Esophagus mucosa (tissue), 1 donor: ENCODE measurements at places on chromosomes 13 and 19. TPM values are rescaled to one million over a fixed set of nuclear protein-coding genes. Genes with fewer than 3 reads are reported as not detected.

ZNF550 gene
- 2.7 TPM for total RNA-seq

ZNF112 gene
- total RNA-seq = 2.2 TPM

BCAM gene
- total RNA-seq = 13.3 TPM

GRIN3B gene
- total RNA-seq = not detected

SPIB gene
- 0.44 TPM for total RNA-seq

C1QTNF9B gene
- not detected for total RNA-seq

THSD1 gene
- 3.7 TPM for total RNA-seq

DNA sequence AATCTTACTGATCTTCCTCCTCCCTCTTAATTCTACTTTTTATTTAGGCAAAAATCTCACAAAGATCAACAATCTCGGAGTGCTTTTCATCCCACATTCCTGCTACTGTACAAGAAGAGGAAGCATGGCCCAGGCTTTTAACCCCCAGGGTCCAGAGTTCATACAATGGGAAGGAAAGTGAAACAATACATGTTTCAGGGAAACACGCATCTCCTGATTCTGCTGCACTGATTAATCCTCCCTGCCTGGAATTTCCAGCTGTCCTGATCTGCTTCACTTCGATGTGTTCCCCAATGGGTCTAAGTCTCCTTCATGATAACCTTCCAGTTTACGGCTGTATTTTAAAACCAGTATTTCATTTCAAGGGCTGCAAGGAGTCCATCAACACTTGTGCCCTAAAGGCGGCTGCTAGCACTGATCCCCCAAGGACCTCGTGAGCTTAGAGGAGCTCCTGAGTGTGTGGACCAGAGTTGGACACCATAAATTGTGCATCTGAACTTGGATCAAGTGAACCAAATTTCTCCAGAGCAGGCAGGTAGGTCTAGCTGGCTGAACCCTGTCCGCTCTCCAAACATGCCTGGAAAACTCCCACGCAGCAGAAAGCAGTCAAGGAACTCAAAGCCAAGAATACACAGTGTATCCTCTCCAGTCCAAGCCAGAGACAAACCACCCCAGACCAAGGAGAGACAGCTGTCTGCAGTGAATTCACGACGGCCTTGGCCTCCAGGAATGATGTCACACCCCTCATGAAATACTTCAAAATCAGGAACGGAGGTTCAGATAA is 44.3 kb downstream of the COL4A1 start:
- ATAC-seq = no peak

- no peak for ATAC-seq
These were observed 173.0 kb upstream of the IPO5 start for GRCh38 chr13:97780486-97780885.

DNA sequence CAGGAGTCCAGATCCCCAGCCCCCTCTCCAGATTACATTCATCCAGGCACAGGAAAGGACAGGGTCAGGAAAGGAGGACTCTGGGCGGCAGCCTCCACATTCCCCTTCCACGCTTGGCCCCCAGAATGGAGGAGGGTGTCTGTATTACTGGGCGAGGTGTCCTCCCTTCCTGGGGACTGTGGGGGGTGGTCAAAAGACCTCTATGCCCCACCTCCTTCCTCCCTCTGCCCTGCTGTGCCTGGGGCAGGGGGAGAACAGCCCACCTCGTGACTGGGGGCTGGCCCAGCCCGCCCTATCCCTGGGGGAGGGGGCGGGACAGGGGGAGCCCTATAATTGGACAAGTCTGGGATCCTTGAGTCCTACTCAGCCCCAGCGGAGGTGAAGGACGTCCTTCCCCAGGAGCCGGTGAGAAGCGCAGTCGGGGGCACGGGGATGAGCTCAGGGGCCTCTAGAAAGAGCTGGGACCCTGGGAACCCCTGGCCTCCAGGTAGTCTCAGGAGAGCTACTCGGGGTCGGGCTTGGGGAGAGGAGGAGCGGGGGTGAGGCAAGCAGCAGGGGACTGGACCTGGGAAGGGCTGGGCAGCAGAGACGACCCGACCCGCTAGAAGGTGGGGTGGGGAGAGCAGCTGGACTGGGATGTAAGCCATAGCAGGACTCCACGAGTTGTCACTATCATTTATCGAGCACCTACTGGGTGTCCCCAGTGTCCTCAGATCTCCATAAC is at the start of gene APOE:
APOE (plus strand) TSS at position 360 of the 724 bp plus-strand sequence. CDS start 829 bp downstream, outside the sequence.
- peak; percentile 11 for ATAC-seq

- ATAC-seq = no peak
These were observed 93.9 kb downstream of the PCDH17 start for GRCh38 chr13:57725480-57725879.

DNA sequence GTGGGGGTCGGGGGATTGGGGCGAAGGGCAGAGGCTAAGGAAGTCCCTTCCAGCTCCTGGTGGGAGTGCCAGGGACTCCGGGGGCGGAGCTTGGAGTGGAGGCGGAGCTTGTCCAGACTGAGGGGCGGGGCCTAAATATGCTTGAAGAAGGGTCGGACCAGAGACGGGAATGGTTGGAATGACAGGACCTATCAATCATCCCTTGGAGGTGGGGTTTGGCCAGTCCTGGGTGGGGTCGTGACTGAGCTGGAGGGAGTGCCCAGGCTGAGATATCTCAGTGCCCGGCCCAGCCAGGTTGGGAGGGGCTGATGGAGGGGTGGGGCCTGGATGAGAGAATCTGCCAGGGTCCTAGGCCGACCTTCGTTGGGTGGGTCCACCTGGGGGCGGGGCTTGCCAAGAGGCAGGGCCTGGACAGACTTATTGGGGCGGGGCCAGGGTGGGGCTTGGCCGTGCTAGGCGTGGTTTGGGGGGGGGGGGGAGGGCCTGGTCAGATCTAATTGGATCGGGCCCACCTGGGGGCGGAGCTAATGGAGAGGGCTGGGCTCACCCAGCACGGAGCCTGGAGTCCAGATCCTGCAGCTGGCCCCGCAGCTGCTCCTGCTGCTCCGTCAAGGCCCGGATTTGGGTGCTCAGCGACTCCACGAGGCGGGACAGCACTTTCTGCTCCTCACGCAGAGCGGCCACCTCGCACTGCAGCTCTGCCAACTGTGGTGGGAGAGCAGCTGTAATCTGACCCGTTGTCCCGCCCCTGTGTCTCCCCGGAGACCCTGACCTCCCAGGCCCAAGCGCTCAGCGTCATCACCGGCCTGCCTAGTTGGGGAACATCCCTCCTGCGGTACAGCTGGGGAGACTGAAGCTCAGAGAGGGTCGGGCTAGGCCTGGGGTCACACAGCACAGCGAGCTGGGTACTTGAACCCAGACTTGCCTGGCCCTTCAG is 2.6 kb upstream of the WIZ start:
- ATAC-seq = peak; percentile 60

DNA sequence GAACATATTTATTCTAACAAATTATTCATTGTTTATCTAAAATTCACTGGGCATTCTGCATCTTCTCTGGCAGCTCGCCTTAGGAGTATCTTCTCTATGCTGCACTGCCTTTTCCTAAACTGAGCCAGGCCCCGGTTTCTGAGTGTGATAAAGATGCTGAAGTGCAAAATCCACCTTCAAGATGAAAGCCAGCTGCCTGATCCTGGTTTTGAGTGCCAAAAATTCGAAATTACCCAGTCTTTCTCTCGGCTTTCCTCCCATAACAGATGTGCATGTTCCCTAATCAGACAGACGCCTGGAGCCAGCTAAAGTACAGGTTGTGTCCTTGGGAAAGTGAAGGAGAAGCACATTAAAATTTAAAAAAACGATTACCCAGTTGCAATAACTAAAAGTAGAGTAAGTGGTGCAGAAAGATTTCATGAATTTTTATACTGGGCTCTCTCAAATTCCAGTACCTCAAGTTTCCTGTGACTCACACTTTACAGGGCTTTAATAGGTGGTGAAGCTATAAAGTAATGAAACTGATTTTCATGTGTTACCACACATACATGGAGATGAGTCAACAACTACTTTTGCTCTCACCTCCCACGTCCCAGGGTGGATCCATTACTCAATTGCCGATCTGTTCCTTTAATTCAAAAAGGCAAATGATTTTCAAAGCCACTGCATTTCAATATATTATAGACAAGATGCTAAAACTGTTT is 65.0 kb upstream of the GTF2F2 start:
- peak; percentile 95 for ATAC-seq

DNA sequence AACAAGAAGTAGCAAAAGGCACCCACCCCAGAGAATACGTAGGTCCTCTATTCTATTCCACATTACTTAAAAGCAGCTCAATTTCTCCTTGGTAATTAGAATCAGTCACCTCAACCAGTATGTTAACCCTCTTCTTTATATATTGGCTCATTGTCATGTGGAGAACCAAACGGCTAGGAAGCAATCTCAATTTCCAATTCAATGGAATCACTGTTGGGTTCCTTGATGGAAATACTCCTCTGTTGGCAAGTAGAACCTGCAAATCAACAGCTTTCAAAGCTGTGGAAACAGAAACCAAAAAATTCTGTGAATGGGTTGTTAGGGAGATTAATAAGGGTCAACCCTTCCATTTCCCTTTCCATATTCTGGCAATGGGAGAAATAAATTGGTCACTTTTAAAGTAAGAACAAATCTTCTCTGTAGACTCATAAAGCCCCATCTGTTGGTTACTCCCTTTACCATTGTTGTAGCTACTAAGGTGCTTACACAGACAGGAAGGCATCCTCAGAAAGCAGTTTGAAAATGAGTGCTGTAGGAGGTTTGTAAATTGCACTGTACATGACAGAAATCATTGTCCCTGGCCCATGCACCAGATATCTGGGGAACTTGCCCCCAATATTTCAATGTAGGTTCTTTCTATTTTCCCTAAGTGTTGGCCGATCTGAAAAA is 138.6 kb upstream of the UFM1 start:
- ATAC-seq = no peak

DNA sequence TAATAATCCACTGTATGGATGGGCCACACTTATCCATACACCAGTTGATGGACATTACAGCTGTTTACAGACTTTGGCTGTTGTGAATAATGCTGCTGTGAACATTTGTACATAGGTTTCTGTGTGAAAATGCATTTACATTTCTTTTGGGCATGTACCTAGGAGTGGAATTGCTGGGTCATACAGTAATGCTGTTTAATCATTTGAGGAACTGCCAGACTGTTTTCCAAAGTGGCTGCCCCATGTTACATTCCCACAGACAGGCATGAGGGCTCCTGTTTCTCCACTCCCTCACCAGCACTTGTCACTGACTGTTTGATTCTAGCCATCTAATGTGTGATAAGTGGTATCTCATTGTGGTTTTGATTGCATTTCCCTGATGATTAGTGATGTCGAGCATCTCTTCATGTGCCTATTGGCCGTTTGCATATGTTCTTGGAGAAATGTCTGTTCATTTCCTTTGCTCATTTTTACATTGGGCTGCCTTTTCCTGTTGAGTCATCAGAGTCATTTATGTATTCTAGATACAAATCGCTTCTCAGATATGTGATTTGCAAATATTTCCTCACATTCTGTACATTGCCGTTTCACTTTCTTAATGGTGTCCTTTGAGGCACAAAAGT is 12.8 kb downstream of the TMEM255B start:
- ATAC-seq = no peak

DNA sequence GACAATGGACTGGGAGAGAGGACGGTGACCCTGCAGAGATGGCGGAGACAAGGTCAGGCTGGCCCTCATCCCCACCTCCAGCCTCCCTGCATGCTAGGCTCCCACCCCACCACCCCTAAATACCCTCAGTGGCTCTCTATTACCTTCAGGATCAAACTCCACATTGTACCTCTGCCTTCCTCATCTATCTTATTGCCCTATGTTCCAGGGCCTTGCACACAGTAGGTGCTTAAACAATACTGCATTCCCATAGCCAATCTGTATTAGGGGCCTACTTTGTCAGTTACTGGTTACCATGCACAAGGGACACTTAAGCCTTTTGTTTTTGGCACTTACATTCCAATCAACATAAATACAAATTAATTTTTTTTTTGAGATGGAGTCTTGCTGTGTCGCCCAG is 6.5 kb downstream of the PALM3 start:
- ATAC-seq = no peak

DNA sequence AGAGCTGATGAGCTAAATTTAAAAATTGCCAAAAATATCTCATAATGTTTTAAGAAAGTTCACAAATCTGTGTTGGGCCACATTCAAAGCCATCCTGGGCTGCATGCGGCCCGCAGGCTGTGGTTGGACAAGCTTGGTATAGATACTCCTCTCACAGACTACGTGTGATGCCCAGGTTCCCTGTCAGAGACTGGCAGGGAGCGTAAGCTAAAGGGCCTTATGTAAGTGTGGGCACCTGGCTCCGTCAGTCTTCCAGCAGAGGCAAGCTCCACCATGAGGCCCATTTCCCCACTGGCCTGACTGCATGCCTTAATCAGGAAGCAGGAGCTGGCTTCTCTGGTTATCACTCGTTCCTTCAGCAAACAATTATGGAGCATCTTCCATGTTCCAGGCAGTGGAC is 200.2 kb downstream of the FOXO1 start:
- no peak for ATAC-seq

DNA sequence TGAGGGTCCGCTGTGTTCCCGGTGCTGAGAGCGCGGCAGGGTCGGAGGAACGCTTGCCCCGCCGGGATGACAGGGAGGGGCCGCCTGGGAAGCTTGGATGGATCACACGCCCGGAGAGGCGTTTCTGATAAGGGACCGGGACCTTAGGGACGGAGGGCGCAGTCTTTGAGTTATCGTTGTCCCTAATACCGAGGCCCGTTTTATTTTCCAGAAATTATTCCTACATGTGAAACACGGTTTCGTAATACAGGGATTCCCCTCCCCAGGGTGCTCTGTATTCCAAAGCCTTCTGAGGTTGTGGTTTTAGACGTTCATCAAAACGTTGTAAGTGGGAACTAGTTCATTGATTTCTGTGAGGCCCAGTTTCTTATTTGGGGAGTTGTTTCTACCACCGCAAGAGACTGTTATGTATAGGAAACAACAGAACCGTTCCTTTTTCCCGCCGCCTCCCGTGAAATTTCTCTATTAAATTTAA is 752 bp downstream of the PDCD5 start:
- ATAC-seq = peak; percentile 7

- no peak for ATAC-seq
These were observed 9.6 kb upstream of the CEACAM5 start for GRCh38 chr19:41698746-41699230.

DNA sequence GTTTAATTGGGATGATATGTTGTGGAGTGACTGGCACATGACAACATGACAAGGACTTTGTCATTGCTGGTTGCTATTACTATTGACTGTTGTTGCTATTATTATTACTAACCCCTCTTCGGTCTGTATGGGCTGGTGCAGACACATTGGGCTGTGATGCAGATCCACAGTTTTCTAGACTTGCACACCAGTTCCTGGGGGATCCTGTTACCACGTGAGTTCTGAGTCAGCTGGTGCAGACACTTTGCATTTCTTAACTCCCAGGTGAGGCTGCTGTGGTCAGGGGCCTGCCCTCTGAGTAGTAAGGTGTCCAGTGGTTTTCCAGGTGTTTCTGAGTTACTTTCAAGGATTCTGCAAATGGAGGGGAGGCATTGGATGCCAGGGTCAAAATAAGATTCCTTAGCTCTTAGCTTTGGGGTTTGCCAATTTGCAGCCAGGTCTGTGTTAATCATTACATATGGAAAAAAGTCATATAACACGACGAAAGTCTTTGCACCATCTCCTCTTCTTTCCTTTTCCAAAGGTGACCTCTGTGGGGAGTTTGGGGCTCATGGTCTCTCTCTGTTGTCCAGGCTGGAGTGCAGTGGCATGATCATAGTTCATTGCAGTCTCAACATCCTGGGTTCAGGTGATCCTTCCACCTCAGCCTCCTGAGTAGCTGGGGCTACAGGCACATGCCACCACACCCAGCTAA is 19.3 kb downstream of the BICRA start:
- no peak for ATAC-seq
